ENCODE measurements at places on chromosomes 4 and X.
A peak's percentile ranks its signal among the peaks of the same experiment; 100 is the strongest.

DNA sequence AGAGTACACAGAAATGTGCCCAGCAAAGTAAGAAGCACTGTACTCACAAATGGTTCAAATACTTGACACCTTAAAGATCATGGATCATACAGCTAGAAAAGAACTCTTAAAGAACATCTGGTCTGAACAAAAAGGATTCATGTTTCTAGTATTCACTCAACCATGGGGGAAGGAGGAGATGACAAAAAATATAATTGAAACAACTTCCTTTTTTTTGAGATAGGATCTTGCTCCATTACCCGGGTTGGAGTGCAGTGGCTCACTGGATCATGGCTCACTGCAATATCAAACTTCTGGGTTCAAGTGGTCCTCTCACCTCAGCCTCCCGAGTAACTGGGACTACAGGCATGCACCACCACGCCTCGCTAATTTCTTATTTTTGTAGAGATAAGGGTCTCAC is 6.0 kb downstream of the DHX15 start:
- DNase-seq: no peak

DNA sequence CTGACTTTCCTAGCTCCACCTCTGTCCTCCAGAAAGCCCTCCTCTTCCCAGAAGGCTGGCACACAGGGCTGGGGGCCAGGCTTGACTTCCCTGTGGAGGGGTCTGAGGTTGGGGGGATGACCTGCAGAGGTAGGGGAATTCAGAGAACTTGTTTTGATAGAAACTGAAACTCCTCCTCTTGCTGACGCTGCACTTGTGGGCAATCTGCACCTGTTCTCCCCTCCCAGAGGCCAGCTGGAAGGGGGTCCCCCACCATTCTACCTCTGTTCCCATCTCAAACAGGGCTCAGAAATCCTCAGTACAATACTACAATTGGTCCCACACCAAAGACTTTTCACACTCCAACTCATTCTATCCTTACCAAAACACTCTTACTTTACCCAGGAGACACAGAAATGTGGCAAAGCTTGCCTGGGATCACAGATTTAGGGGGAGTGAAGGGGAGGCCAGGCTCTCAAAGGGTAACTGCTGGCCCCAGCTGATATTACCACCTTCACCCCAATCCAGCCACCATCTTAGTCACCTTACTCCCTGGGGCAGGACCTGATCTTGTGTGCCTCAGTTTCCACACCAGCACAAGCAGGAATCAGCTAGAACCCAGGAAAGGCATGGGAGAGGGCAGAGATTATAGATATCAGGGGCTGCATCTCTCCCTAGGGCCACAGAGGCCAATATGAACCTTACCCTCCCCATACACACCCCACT is 18.5 kb downstream of the OTUD5 start:
- DNase-seq: no peak

DNA sequence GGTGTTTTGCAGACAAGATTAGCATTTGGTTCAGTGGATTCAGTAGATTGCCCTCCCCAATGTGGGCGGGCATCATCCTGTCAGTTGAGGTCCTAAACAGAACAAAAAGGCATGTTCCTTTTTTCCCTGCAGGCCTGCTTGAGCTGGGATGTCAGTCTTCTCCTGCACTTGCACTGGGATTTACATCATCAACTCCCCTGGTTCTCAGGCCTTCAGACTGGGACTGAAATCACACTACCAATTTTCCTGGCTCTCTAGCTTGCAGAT is 278.9 kb upstream of the FTHL17 start:
- DNase-seq: no peak

DNA sequence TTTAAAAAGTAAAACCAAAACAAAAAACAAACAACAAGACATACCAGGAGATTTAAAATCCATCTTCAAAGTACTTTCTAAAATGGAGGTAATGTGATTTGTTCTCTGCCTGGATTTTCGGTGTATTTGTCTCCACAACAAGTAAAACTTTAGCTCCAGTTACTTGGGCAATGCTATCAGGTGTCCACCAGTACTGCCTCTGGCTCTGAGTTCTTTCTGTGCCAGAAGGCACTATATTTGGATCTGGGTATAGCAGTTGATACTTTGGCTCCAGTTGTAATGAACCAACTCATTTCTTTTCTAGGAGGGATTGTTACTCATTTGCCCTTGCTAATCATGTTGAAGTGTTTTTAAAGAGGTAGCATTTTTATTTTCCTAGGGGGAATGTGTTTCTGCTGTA is 9.5 kb upstream of the PDLIM5 start:
- no peak for DNase-seq

GRCh38 chr4:150713251-150713650 is 131.3 kb downstream of the MAB21L2 start:
- DNase-seq: no peak

- no peak for DNase-seq
These were observed 453.6 kb upstream of the EPHA5 start for GRCh38 chr4:66123831-66124413.

DNA sequence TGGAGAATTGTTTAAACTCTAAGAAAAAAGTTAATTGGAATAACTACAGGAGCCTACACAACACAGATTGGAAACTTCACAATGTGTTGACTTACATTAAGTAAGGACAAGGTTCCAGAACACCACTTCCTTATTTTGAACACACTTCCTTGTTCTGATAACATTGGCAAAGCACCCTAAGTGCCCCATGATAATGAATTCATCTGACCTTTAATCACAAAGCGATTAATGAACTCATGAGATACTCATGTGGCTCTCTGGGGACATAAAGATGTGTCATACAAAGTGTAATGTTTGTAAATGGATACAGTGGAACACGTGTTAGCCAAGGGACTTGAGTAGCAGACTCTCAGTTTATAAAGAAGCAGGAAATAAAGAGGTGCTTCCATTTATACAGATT is 69.0 kb upstream of the ATOH1 start:
- no peak for DNase-seq

- DNase-seq: peak; percentile 64
These were observed 855 bp downstream of the KLF3 start for GRCh38 chr4:38664706-38665401.

GRCh38 chr4:12445711-12446235 is 1017.1 kb upstream of the HS3ST1 start:
- no peak for DNase-seq

DNA sequence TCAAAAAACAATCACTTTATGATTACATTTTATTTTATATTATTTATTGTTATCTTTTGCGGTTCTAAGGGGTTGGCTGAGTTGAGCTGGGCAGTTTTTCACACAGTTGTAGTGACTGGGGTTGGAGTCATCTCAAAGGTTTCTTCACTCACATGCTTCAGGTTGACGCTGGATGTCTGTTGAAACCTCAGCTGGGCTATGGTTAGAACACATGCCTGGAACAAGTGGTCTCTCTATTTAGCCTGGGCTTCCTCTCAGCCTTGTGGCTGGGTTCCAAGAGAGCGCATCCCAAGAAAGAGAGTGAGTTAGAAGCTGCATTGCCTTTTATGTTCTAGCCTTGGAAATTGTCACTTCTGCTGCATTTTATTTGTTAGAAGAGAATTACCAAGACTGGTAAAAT is 87.4 kb downstream of the CBLL2 start:
- DNase-seq: no peak

- peak; percentile 3 for DNase-seq
These were observed 118.4 kb downstream of the ASB9 start for GRCh38 chrX:15151267-15152186.

DNA sequence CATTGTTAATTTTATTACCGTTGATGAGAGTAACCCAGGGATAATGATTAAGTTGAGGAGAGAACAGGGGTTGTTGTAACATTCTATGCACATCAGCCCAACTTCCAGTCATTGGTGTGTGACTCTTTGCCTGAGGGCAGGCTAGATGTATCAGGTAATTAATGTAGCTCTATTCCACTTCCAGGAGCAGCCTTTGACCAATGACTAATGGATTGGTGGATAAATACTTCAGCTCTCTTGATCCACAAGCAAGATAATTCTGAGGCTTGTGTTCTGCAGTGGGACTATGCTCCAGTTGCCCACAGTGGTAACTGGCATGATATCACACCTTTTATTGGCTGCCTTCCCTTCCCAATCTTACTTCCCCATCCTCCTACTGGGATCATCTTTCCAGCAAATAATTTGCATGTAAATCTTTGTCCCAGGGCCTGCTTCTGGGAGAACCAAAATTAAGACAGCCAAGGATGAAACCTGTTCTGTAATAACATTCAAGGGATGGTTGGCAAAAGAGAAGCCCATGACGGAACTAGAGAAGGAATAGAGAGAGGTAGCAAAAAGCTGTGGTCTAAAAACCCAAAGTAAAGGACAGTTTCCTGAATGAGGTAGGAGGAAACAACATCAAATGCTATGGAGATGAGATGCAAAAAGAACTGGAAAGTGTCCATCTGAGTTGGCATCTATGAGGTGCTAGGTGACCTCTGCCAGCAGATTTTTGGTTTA is 241.4 kb upstream of the RPS6KA3 start:
- no peak for DNase-seq

DNA sequence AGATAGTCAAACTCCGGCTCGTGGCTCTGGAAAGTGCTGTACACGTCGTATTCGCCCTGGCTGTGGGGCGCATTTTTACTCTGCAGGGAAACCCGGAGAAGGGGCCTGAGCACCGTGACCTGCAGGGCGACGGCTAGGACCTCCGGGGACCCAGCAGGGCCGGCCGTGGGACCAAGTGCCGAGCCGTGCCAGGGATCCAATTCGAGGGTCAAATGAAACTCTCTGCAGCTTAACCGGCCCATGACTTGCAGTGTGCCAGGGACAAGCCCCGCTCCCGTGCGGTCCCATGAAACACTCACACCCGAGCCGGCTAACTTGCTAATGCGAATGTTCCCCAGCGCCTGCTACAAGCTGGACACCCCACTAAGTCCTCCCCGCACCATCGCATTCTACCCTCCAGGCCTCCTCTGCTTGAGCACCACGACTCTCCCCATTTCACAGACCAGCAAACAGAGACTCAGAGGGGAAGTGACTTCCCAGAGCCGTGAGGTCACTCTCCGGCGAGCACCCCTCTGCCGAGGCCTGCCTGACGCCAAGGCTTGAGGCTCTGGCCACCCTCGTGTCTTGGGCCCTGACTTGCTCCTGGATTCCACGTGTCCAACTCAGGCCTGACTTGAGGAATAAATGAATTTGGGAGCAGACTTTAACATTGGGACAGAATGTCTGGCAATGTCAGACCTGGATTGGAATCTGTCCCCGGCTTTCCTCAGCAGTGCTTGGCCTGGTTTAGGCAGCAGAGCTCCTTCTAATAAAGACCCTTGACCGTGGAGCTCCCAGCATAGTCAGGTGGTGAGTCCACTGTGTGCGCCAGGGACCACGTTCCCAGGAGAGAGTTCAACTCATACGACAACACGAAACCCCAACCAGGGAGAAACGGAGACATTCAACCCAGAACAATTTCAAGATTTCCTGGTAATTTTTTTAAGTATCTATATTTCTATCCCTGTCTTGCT is 93.6 kb downstream of the PPP2R2C start:
- no peak for DNase-seq

GRCh38 chrX:30888526-30889146 is 418 bp downstream of the TAB3 start:
- DNase-seq: peak; percentile 6

GRCh38 chr4:6986072-6986780 is 56.9 kb upstream of the TADA2B start:
- DNase-seq: peak; percentile 91

DNA sequence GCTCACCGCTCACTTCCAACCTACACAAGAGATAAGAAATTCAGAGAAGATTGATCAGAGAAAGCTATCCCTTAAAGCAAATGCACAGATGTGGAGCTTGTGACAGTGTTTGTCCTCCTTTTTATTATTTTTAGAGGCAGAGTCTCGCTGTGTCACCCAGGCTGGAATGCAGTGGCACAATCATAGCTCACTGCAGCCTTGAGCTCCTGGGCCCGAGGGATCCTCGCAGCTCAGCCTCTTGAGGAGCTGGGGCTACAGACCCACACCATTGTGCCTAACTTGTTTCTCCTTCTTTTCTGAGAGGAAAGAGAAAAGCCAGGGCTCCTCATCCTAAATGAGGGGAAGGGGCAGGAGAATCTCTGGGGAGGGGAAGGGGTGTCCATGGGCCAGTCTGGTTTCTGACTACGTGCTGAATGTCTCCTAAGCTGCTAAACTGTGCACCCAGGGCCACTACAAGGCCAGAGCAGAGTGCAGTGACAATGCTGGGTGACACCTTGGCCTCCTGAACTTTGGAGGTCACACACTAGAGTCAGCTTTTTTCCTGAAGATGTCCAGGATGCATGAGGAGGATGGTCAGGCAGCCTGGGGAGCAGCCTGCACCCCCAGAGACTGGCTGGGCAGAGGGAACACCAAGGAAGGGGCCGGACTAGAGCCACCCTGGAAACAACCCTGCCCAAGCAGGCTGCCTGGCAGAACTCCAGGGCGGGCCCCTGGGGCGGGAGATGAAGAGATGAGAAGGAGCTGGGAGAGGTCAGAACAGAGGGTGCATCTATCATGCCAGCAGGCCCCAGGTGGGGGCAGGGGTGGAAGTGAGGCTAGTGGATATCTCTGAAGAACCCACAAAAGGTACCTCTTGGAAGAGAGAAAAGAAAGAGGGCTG is 55.5 kb upstream of the PROM1 start:
- no peak for DNase-seq

- DNase-seq: no peak
These were observed 87.0 kb downstream of the FHDC1 start for GRCh38 chr4:153023139-153023538.

DNA sequence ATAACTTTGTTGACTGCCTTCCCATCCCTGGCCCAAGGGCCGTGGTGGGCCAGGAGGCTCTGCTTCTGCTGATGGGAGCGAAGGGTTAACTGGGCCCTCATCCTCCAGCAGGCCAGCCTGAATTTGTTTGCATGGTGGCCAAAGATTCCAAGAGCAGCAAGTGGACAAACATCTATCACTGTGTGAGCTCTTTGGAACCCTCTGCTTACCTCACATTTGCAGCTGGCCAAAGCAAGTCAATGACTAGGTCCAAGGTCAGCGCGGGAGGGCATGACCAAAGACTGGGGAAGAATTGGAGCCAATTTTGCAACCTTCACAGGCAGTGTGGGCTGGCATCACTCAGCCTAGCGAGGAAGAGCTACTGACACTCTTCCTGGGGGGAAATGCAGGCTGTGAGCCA is 67.8 kb upstream of the ATP6AP2 start:
- DNase-seq: no peak

GRCh38 chr4:20271950-20272349 is 20.2 kb downstream of the SLIT2 start:
- DNase-seq: no peak

GRCh38 chrX:94635003-94635402 is 961.0 kb downstream of the FAM133A start:
- no peak for DNase-seq

- DNase-seq: no peak
These were observed 114.6 kb downstream of the UBE2K start for GRCh38 chr4:39812500-39812899.

- no peak for DNase-seq
These were observed 223.5 kb upstream of the MBNL3 start for GRCh38 chrX:132712350-132712749.
